ENCODE measurements at places on chromosomes 4 and X. TPM values are rescaled to one million over a fixed set of nuclear protein-coding genes. Genes with fewer than 3 reads are reported as not detected.

FMR1NB gene
- not detected for total RNA-seq

MAD2L1 gene
- total RNA-seq, result 46.7 TPM

ANKRD50 gene
- total RNA-seq, result 27.1 TPM

CT45A10 gene
- 62.2 TPM for total RNA-seq

TMEM271 gene
- not detected for total RNA-seq

GLRA2 gene
- not detected for total RNA-seq

ZNF280C gene
- total RNA-seq, result 3.1 TPM

ASMT gene
- total RNA-seq, result not detected

CXorf65 gene
- not detected for total RNA-seq

BGN gene
- 7.9 TPM for total RNA-seq

PRDM5 gene
- 3.2 TPM for total RNA-seq

FOXR2 gene
- total RNA-seq, result 11.8 TPM

ERCC6L gene
- total RNA-seq, result 5.2 TPM

RBPJ gene
- total RNA-seq, result 60.7 TPM

SOX3 gene
- total RNA-seq, result not detected

SPANXB1 gene
- total RNA-seq, result 280 TPM

XPNPEP2 gene
- total RNA-seq, result not detected

IBSP gene
- not detected for total RNA-seq

MAOB gene
- 0.08 TPM for total RNA-seq

TLR1 gene
- total RNA-seq, result 0.49 TPM

CYTL1 gene
- not detected for total RNA-seq

MGARP gene
- 0.11 TPM for total RNA-seq

SHROOM3 gene
- 11.7 TPM for total RNA-seq

CSN1S1 gene
- not detected for total RNA-seq

NEIL3 gene
- 10.7 TPM for total RNA-seq

PLP2 gene
- 54.4 TPM for total RNA-seq
